ENCODE measurements at places on chromosomes 3 and 15.

DNA sequence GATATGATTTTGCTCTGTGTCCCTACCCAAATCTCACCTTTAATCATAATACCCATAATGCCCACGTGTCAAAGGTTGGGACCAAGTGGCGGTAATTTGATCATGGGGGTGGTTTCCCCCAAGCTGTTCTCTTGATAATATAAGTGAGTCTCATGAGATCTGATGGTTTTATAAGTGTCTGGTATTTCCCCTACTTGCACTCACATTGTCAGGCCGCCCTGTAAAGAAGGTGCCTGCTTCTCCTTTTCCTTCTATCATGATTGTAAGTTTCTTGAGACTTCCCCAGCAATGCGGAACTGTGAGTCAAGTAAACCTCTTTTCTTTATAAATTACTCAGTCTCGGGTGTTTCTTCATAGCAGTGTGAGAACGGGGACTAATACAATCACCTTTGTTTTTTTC is 279.8 kb downstream of the ARPP21 start:
- DNase-seq, result no peak

DNA sequence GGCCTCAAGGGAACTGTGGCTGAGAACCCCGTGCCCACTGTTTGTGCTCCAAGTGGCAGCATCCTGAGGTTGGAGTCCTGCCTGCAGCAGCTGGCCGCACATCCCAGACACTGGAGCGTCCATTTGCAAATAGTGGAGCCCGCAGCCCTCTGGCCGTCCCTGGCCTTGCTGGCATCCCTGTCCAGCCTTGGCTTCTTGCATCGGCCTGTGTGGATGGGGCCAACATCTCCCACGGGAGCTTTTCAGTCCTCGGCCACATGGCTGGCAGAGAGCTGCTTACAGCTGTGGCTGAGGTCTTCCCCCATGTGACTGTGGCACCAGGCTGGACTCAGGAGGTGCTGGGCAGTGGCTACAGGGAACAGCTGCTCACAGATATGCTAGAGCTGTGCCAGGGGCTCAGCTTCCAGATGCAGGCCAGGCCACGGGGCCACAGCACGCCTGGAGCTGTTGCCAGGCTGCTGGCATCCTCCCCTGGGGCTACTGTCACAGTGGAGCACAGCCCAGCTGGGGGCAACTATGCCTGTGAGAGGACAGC is 71.2 kb downstream of the FAM43A start:
- no peak for DNase-seq

- DNase-seq, result no peak
Measured at GRCh38 chr3:22859618-22860017, 343.5 kb upstream of the UBE2E2 start.

DNA sequence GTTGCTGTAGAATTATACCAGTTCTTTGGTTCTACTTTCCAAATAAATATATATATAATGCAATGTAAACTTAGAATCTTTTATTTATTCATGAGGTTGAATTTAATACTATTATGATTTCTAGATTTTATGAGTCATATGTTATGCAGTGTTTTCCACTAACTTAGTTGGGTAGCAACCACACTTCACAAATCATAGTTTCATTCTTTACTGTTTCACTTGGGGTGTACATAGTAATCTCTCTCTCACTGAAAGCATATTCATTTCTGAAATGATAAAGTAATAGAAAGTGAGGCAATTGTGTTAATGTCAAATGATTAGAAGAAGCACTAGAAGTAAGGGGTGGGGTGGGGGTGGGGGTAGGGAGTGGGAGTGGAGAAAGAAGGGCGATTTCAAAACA is 52.6 kb downstream of the IQCH start:
- no peak for DNase-seq

DNA sequence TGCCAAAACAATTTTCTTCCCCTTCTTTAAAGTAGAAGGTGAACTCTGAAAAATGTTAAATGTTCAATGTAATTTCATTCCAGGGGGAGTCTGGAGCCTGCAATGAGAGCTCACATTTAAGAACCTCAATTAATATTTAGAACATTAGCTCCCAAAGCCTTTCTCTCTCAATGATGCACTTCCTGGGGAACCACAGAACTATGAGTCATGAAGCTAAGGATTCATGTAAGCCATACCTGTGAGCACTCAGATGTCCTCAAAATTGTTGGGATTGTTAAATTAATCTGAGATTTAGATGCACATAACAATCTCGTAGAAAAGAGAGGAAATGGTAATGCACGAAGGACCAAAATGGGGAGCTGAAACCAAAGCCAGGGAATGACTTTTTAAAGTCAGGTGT is 244.2 kb upstream of the LRIG1 start:
- no peak for DNase-seq

- no peak for DNase-seq
Measured at GRCh38 chr15:51303462-51303980, 34.9 kb downstream of the CYP19A1 start.

DNA sequence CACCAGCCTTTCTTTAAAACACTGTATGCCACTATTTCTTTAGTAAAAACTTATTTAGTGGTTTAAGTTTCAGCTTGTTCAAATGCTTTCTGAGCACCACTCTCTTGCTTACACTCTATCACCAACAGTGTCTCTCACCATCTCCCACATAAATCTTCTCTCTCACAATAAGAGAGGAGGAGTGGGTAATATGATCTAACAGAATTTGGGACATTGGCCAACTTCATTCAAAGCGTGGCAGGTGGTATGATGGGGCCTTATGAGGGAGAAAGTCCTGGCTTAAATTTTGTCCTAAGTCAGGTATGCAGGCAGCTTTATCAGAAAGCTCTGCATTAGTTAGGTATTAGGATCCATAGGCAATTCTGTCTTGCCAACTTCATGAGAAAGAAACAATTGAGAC is 1132.5 kb downstream of the TUSC7 start:
- DNase-seq, result no peak

- no peak for DNase-seq
Measured at GRCh38 chr15:27665002-27665401, 434.1 kb downstream of the OCA2 start.
